ENCODE measurements at places on chromosomes 12 and 14. TPM values are rescaled to one million over a fixed set of nuclear protein-coding genes. Genes with fewer than 3 reads are reported as not detected.

DNA sequence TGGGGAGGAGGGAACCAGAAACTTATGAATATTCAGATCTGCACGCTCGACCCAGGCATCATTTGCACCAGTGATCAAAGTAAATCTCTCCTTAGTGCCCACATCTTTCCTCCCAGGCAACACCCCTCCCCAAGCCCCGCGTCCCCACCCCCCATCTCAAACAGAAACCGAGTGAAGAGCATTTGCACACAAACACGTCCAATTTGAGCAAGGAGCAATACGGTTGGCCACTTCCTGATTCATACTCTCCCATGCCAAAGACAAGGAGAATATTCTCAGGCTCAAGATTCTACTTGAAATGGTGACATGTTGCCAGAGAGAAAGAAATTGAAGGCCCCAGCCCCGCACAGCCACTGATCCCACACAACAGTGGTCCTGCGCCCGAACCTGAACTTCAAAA, 7.1 kb downstream of the FOXN3 start:
- no peak for DNase-seq

DNA sequence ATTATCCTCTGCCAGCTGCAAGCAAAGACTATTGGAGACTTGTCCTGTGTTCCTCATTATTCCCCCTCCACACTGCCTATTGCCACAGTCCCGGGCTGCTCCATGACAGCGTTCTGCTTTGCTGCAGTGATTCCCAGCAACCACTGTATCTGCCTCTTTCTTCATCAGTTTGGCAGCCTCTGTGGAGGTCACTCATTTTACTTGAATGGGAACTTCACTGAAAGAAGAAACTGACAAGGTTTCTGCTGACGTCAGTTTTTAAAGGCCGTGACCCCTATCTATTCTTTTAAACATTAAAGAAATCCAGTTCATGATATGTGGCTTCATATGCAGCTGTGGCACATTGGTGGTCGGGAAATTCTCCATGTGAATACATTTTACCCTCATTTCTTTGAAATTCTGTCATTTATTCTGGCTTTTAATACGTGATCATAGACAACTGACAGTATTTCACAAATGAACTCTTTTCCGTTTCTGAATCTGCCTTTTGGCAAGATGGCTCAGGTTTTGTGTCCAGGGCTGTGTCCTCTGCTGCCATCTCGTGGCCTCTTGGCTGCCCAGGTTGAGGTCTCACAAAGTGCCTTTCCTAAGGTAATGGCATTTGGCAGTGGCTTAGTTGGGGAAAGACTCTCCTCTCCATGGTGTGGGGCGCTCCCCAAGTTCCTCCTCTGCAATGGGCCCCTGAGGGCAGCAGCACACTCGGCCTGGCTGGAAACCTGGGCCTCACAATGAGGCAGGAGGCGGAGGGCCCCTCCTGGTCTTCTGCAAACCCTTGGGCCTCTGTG, 5.8 kb downstream of the TMEM253 start:
- peak; percentile 86 for DNase-seq

DNA sequence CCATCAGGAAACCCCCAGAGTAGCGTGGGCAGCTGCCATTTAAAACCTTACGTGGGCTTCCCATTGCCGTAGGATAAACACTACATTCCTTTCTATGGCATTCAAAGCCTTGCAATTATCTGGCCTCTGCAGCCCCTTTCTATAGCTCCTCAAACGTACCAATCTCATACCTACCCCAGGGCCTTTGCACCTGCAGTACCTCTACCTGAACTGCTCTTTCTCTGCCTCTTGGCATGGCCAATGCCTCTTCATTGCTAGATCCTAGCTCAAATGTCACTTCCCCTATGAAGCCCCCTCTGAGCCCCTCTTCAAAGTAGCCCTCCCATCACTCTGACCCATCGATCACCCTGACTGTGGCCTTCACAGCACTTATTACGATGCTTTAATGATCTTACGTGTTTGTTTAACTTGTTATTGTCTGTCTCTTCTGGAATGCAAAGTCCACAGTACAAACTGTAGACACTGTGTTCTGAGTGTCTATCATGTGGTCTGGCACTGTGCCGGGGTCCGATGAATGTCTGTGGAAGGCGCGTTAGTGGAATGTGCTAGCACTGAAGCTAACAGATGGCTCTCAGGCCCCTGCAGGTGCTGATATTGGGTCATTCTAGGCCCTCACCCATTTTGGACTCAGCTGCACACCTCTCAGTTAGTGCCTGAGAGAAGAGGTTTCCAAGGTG, 157.3 kb upstream of the NOS1 start:
- DNase-seq = no peak

PROX2 gene
- 0.72 TPM for total RNA-seq

DNA sequence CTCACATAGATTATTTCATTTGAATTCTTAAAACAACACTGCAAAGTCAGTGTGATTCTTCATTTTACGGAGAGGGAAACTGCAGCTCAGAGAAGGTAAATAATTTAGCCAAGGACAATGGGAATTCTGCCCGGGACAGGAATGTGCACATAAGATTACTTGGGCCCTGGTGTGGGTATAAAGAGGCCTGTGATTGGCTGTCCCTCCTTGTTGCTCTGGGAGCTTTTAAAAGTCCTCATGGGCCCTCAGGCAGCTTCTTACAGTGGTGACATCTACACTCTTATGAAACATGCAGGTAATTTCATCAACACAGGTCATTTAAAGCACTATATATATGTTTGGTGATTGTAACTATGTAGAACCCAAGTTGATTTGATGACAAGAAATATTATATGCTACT, 100.3 kb downstream of the ESR2 start:
- DNase-seq = no peak

DNA sequence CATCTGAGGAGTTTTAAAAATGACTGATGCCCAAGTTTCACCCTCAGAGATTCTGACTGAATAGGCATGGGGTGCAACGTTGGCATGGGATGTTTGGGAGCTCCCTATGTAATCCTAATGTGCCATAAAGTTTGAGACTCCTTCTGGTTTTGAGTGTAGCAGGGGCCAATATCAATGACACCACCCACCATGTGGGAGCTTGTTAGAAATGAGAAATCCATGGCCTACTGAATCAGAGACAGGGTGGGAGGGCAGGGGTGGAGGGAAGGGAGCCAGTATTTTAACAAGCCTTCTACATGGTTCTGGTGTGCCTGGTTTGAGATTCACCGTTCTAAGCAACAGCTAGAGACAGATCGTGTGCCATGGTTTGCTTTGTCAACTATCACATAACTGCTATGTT, 46.1 kb downstream of the VCPKMT start:
- no peak for DNase-seq

TEX22 gene
- not detected for total RNA-seq

DNA sequence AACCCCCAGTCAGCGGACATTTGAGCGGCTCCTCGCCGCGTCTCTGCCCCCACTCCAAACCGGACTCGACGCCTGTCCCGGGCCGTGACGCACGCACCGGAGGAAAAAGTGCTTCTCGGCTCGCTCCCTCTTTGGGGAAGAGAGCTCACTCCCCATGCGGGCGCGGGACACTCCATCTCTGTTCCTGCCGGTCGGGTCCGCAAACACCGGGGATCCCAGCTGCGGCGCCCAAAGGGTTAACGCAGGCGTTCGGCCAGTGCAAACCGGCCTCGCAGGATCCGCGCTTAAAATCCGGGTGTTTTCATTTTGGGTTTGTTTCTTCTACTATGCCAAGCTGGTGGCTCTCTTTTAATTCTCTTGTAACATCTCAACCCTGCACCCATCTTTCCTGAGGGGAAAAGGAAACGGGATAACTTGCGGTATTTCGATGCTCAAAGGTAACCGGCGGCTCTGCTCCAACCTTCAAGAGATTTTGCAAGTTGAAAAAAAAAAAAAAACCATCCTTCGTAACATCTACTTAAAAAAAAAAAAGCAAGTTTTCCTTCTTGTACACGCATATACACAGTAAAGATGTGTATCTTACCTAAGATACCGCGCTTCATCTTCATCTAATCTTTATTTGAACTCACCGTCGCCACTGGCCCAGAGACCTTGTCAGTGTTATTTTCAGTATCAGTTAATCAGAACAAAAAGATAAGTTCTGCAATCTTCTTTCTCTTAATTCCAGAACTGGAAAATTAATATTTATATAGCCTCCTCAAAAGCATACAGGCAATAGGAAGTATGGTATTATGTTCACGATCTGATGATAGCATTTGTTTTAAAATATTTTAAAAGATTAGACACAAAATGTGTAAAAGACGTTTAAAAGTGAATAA, 1.6 kb upstream of the ATP2B1 start:
- no peak for DNase-seq

DNA sequence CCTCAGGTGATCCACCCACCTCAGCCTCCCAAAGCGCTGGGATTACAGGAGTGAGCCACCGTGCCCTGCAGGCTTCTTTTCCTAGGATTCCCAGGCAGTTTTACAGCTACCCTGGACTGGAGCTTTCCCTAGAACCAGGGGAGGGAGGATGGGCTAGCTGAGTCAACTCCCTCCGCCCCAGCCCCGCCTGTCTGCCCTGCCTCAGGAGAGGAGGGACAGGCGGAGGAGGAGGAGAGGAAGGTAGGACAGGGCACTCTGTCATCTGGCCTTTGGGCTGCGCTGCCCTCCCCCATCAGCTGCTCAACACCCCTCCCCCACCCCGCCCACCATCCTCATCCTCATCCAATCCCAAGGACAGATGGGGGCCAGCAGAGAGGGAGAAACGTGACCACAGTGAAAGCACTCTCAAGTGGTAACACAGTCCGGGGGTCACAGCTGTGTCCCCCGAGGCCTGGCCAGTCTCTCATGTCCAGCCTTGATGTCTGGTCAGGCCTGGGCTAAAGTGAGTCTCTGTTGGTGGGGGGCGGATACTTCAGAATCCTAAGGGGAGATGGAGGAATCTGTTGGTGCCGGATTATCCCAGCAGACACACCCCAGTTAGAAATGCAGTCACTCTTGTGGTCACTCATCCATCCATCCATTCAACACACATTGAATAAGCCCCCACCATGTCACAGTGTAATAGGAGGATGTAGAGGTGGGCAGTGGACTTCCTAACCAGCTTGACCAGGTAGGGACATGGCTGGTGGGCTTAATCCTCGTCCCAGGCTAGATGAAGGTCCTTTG, 12.3 kb downstream of the FIGNL2 start:
- no peak for DNase-seq

LHX5 gene
- total RNA-seq = not detected

ASCL1 gene
- total RNA-seq = not detected

DNA sequence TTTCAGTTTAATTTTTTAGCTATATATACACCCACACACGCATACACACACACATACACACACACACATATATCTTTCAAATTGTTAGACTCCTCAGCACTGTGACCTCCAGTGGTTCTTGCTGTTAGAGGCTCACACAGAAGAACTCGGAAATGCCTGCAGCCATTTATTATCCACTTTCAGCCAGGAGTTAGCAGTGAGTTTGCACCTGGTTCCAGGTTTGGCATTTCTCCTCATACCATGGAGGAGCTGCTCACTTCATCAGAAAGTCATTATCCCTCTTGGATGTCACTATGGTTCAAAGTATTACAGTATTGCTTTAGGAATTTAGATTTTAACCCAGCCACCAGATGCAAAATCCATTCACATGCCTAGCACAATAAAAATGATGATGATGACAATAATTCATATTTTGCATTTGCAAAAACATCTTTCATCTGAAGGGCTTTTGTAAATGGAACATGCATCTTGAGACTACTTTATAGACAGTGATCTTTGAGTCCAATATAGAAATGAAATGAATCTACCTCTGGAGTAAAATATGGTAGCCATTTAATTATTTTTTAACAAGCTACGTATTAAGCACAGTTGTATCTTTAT, 42.3 kb downstream of the NPAS3 start:
- DNase-seq = no peak

ZNF385A gene
- 14.9 TPM for total RNA-seq

DNA sequence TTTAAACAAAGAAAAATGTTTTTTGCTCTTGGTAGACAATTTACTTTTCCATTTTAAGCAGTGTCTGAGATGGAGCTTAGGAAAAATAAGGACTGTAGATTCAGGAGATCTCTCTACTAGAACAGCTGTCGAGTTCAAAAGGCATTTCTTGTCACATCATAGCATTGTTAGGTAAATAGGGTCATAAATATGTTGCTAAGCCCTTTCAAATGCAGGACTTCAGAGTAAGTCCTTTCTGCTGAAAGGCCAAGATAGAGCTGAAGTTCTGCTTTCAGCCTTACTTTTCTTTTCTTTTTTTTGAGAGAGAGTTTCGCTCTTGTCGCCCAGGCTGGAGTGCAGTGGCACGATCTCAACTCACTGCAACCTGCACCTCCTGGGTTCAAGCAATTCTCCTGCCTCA, 98.2 kb downstream of the SYNE2 start:
- no peak for DNase-seq

DAD1 gene
- 160 TPM for total RNA-seq

BRAP gene
- total RNA-seq = 28.2 TPM

DNA sequence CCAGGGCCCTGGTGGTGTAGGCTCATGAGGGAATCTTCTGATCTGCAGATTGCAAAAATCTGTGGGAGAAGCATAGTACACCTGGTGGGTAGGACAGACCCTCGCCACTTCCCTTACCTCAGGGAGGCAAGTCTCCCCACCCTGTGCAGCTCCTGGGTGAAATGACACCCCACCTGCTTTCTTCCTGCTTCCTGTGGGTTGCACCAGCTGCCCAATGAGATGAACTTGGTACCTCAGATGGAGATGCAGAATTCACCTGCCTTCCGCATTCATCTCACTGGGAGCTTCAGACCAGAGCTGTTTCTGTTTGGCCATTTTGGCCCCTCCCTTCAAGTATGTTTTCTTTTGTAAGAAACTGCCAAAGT, 4.7 kb downstream of the CLEC2D start:
- DNase-seq = no peak

GRCh38 chr14:21100931-21101330, at the start of gene TMEM253:
Gene TMEM253 (plus strand): TSS chr14:21101066. CDS start chr14:21101344, 278 bp downstream.
- no peak for DNase-seq

CNTN1 gene
- 88.6 TPM for total RNA-seq

PLA2G1B gene
- total RNA-seq = not detected

DNA sequence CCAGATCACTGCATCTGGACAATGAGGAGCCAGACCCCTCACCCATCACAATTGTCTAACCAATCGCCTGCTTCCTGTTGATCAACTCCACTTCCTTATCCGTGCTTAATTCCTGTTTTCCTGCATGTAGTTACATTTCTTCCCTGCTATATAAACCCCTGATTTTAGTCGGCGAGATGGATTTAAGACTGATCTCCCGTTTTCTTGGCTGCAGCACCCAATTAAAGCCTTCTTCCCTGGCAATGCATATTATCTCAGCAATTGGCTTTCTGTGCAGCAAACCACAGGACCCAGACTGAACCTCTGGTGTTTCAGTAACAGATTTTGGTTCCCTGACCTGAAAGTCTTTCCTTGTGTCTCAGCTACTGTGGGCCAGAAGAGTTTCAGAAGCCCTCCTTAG, 272.3 kb downstream of the IPO8 start:
- no peak for DNase-seq

LRFN5 gene
- 7.9 TPM for total RNA-seq
